Breast epithelium (tissue), 4 donors: ENCODE measurements at places on chromosomes 7 and 10. TPM values are rescaled to one million over a fixed set of nuclear protein-coding genes. Genes with fewer than 3 reads are reported as not detected.

Gene SLC35G1
- total RNA-seq = 2.9 TPM

Gene CPA4
- total RNA-seq = 2.0 TPM

Gene GFRA1
- 98.5 TPM for total RNA-seq

Gene KCP
- total RNA-seq = 0.33 TPM

Gene VPS37D
- total RNA-seq = 3.5 TPM

Gene NSMCE4A
- 72.2 TPM for total RNA-seq

Gene PILRA
- 7.9 TPM for total RNA-seq

GRCh38 chr7:148563583-148564274 lies 26.8 kb upstream of the C7orf33 start:
- H3K36me3 ChIP-seq = no peaks in the 10 kb centered on the region
- H3K27me3 ChIP-seq = no peaks in the 10 kb centered on the region
- DNase-seq = no peak
- H3K27ac ChIP-seq = peak overlapping the region; percentile 11
- H3K4me1 ChIP-seq = no peaks in the 10 kb centered on the region

- no peaks in the 10 kb centered on the region for H3K36me3 ChIP-seq
- no peak overlapping the region for H3K4me3 ChIP-seq
- no peaks in the 10 kb centered on the region for H3K27me3 ChIP-seq
- DNase-seq = no peak
Measured at GRCh38 chr10:95820363-95820762, 64.4 kb downstream of the ENTPD1 start.

GRCh38 chr10:60351191-60351853 lies 38.4 kb downstream of the ANK3 start:
- DNase-seq = no peak
- H3K4me1 ChIP-seq = no peaks in the 10 kb centered on the region
- no peaks in the 10 kb centered on the region for H3K27me3 ChIP-seq
- H3K27ac ChIP-seq = no peak overlapping the region
- H3K36me3 ChIP-seq = no peaks in the 10 kb centered on the region

GRCh38 chr10:35413985-35414861 lies 77.9 kb downstream of the CCNY start:
- H3K27me3 ChIP-seq = no peaks in the 10 kb centered on the region
- H3K4me1 ChIP-seq = no peaks in the 10 kb centered on the region
- H3K27ac ChIP-seq = no peak overlapping the region

GRCh38 chr7:80977751-80978150 lies 58.9 kb upstream of the SEMA3C start:
- no peak overlapping the region for H3K27ac ChIP-seq
- H3K36me3 ChIP-seq = no peaks in the 10 kb centered on the region
- no peaks in the 10 kb centered on the region for H3K27me3 ChIP-seq
- DNase-seq = no peak
- H3K4me1 ChIP-seq = no peaks in the 10 kb centered on the region
- H3K4me3 ChIP-seq = no peak overlapping the region

- no peaks in the 10 kb centered on the region for H3K27me3 ChIP-seq
- no peaks in the 10 kb centered on the region for H3K4me1 ChIP-seq
- no peak overlapping the region for H3K27ac ChIP-seq
- no peak overlapping the region for H3K4me3 ChIP-seq
Measured at GRCh38 chr10:114024876-114025610, 18.6 kb upstream of the ADRB1 start.

GRCh38 chr10:129170812-129171211 lies 296.2 kb upstream of the MGMT start:
- H3K4me3 ChIP-seq = no peak overlapping the region
- no peak for DNase-seq
- H3K27ac ChIP-seq = no peak overlapping the region
- no peaks in the 10 kb centered on the region for H3K27me3 ChIP-seq

DNA sequence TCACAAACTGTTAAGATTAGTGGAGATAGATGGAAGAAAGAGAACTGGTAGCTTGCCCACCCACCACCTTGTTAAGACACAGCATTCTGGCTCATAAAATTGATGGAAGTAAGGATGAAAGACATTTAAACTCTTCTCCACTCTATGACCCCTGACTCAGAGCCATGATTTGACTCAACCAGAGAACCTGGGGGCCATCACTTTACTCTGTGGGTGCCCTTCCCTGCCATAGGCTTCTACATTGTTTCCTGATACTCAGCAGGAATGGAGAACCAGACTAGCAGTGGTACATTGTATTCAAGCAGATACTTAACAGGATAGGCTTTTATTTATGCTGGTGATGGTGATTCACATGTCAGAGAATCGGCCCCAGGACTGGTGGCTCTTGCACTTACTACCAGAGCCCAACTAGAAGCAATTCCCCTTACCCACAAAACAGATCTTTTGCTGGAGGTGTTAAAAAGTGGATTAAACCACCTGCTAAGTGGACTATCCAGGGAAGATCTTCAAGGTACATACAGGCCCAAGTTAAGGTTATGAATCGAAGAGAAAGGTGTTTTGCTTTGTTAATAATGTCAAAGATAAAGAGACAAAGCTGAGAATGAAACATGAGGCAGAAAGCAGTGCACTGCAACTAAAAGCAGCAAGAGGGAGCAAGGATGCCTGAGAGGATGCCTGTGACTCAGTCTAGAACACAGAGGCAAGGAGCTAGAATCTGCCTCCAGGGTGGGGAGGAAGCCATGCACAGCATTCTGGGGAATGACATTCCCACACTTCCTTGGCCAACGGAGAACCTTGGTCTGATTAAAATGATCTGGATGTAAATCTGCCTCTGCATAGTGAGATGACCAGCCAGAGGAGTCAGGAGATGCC lies 36.0 kb upstream of the GLI3 start:
- no peaks in the 10 kb centered on the region for H3K27me3 ChIP-seq
- no peaks in the 10 kb centered on the region for H3K36me3 ChIP-seq
- H3K4me3 ChIP-seq = no peak overlapping the region
- no peak overlapping the region for H3K27ac ChIP-seq

DNA sequence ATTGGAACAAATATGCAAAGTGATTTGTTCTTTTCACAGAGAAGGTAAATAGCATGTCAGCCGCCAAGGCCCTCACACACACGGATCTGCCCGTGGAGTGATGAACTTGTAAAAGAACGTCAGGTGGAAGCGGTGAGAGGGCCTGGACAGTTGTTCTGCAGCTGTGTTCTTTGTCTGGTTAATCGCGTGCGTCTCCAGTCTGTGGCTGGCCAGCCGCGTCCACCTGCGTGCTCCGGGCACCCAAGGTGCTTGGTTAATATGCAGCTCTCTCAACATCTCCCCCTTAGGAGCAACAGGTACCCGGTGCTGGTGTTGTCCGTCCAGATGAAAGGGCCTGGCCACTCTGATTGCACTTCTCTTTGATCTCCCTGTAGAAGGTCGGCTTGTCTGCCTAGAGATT lies 162.9 kb downstream of the MGMT start:
- no peak overlapping the region for H3K27ac ChIP-seq
- no peaks in the 10 kb centered on the region for H3K36me3 ChIP-seq
- H3K27me3 ChIP-seq = no peaks in the 10 kb centered on the region
- DNase-seq = no peak
- no peak overlapping the region for H3K4me3 ChIP-seq

GRCh38 chr7:135177028-135177696 lies 6.7 kb upstream of the CYREN start:
- peak overlapping the region; percentile 82 for H3K27ac ChIP-seq
- H3K36me3 ChIP-seq = peaks cover 7% of the 10 kb centered on the region

DNA sequence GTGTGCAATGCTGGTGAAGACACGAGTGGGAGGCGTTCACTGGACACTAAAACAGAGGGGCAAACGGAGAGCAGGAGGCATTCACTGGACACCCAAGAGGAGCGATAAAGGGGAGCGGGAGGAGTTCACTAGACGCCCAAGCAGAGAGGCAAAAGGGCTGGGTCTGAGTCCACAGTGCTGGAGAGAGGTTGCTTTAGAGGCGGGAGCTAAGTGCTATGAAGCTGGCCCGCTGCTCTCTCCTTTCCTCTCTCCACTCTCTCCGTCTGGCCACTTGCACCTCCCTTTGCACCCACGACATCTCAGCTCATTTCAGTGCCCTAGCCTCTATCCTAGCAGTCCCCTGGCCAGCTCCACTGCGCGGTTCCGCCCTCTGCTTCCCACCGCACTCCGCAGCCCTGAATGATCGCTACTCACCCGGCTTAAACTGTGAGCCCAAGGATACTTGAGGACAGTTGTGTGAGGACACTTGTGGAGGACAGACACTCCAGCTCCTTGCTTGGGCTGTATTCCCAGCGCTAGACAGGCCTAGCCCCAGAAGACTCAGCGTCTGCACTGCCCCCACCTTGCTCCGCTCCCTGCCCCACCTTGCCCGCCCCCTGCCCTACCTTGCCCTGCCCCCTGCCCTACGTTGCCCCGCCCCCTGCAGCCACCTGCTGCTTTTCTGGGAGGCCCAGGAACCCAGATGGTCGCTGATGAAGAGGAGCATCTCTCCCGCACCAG lies 78.8 kb upstream of the CPXM2 start:
- H3K27me3 ChIP-seq = peaks cover 47% of the 10 kb centered on the region
- H3K36me3 ChIP-seq = no peaks in the 10 kb centered on the region
- no peak overlapping the region for H3K27ac ChIP-seq
- H3K4me3 ChIP-seq = no peak overlapping the region
- peaks cover 5% of the 10 kb centered on the region for H3K4me1 ChIP-seq

GRCh38 chr10:70122742-70123141 lies 9.9 kb downstream of the AIFM2 start:
- no peaks in the 10 kb centered on the region for H3K4me1 ChIP-seq
- no peak for DNase-seq
- no peaks in the 10 kb centered on the region for H3K36me3 ChIP-seq
- H3K27me3 ChIP-seq = no peaks in the 10 kb centered on the region

DNA sequence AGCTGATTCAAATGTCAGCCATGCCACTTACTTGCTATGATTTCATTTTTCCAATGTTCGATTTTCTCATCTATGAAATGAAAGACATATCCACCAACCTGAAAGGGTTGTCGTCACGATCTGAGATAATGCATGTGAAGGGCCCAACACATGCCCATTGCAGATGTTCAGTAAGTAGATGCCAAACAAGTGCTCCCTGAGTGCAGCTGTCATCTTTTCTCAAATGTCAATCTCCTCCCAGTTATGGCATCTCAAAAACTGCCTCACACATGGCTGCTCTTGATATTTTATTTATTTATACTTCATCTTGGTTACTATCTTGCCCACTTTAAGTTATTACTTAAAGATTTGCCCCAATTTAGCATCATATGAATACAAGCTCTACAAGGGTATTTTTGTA lies 16.8 kb downstream of the CPEB3 start:
- H3K36me3 ChIP-seq = no peaks in the 10 kb centered on the region
- H3K27me3 ChIP-seq = no peaks in the 10 kb centered on the region
- H3K4me1 ChIP-seq = no peaks in the 10 kb centered on the region
- H3K4me3 ChIP-seq = no peak overlapping the region
- no peak for DNase-seq

GRCh38 chr7:16260236-16260728 lies 161.1 kb downstream of the CRPPA start:
- no peak for DNase-seq
- H3K4me1 ChIP-seq = no peaks in the 10 kb centered on the region

GRCh38 chr10:91603931-91604331 lies 28.9 kb downstream of the PPP1R3C start:
- no peaks in the 10 kb centered on the region for H3K36me3 ChIP-seq
- H3K27ac ChIP-seq = no peak overlapping the region
- no peak overlapping the region for H3K4me3 ChIP-seq

DNA sequence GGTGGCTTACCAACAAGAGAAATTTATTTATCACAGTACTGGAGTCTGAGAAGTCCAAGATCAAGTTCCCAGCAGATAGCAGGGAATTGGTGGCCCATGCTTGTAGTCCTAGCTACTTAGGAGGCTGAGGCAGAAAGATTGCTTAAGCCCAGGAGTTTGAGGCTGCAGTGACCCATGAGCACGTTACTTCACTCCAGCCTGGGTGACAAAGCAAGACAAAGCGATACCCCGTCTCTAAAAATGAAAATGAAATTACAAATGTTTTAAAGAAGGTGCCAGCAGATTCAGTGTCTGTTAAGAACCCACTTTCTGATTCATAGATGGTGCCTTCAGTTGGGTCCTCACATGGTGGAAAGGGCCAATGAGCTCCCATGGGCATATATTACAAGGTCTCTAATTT lies 20.6 kb upstream of the ARHGAP12 start:
- H3K27ac ChIP-seq = no peak overlapping the region
- H3K4me3 ChIP-seq = no peak overlapping the region
- no peaks in the 10 kb centered on the region for H3K27me3 ChIP-seq
- H3K4me1 ChIP-seq = no peaks in the 10 kb centered on the region

GRCh38 chr7:132252793-132253100 lies 323.5 kb downstream of the PLXNA4 start:
- no peaks in the 10 kb centered on the region for H3K36me3 ChIP-seq
- no peaks in the 10 kb centered on the region for H3K27me3 ChIP-seq
- no peak for DNase-seq
- peak overlapping the region; percentile 19 for H3K27ac ChIP-seq
- no peaks in the 10 kb centered on the region for H3K4me1 ChIP-seq

DNA sequence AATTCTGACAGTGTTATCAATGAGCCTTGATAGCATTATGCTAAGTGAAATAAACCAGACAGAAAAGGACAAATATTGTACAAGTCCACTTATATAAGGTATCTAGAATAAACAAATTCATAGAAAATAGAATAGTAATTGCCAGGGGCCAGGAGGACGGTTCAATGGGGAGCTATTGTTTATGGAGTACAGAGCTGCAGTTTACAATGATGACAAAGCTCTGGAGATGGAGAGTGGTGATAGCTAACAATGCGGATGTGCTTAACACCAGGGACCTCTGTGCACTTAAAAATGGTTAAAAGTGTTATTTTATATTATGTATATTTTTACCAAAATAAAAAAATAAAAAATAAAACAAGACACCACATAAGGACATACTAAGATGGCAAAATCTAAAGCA lies 46.1 kb upstream of the ZNF33B start:
- no peak overlapping the region for H3K4me3 ChIP-seq
- H3K4me1 ChIP-seq = no peaks in the 10 kb centered on the region
- DNase-seq = no peak
- no peaks in the 10 kb centered on the region for H3K36me3 ChIP-seq
- no peaks in the 10 kb centered on the region for H3K27me3 ChIP-seq

GRCh38 chr7:11690395-11690794 lies 141.6 kb downstream of the THSD7A start:
- DNase-seq = no peak
- no peaks in the 10 kb centered on the region for H3K4me1 ChIP-seq
- H3K27me3 ChIP-seq = no peaks in the 10 kb centered on the region
- no peak overlapping the region for H3K4me3 ChIP-seq
- H3K36me3 ChIP-seq = no peaks in the 10 kb centered on the region
- H3K27ac ChIP-seq = no peak overlapping the region

DNA sequence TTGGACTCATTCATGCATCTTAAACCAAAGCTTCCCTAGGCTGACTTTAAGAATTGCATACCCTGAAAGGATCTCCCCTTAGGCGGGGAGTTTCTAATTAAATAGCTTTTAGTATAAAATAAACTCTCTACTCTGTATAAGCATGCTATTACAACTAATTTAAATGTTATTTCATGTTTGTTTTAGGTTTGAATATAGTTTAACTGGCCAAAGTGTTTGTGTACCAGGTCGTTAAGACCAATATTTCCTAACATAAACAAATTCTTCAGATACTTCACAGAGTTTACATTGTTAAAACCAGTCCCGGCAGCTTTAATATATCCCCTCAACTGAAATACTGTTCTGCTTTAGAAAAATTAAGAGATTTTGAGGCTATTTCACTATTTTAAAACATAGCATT lies 2.3 kb downstream of the GLI3 start:
- peak overlapping the region; percentile 98 for H3K27ac ChIP-seq
- H3K4me1 ChIP-seq = no peaks in the 10 kb centered on the region
- DNase-seq = no peak
- H3K27me3 ChIP-seq = no peaks in the 10 kb centered on the region
